Lower lobe of right lung (tissue), 2 donors: ENCODE measurements at places on chromosomes 2 and 18. TPM values are rescaled to one million over a fixed set of nuclear protein-coding genes. Genes with fewer than 3 reads are reported as not detected.

- H3K27me3 ChIP-seq: no peaks in the 10 kb centered on the region
- H3K4me1 ChIP-seq: peaks cover 17% of the 10 kb centered on the region
- no peak overlapping the region for H3K4me3 ChIP-seq
- H3K36me3 ChIP-seq: no peaks in the 10 kb centered on the region
- no peak for DNase-seq
Observed at GRCh38 chr2:36351736-36352349, 3.7 kb upstream of the CRIM1 start.

DNA sequence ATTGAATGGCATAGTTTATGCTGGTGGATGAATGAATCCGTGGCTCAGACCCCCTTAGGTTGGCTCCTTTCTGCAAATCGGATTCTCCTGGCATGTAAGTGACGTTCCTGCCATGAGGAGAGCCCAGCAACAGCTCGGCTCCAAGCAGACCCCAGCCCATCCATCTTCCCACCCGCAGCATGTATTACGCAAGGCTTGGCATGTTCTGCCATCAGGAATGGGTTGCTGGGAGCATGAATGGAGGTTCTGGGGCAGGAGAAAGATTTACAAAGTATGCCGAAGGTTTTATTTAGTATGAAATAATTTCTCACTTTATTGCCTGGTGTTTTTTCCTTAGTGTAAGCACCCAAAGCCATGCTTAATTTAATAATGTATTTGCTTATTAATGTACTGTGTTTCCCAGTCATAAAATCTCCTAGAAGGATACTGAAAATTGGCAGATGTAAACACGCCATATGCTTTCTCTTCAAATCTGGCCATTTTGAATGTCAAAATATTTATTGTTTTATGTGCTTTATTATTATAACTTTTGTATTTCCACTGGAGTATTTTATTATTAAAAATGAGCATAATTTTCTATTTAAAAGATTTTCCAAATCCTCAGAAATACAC lies 128.5 kb downstream of the ACKR3 start:
- H3K4me3 ChIP-seq: no peak overlapping the region
- H3K27ac ChIP-seq: no peak overlapping the region
- no peaks in the 10 kb centered on the region for H3K27me3 ChIP-seq
- no peaks in the 10 kb centered on the region for H3K36me3 ChIP-seq
- DNase-seq: no peak

DNA sequence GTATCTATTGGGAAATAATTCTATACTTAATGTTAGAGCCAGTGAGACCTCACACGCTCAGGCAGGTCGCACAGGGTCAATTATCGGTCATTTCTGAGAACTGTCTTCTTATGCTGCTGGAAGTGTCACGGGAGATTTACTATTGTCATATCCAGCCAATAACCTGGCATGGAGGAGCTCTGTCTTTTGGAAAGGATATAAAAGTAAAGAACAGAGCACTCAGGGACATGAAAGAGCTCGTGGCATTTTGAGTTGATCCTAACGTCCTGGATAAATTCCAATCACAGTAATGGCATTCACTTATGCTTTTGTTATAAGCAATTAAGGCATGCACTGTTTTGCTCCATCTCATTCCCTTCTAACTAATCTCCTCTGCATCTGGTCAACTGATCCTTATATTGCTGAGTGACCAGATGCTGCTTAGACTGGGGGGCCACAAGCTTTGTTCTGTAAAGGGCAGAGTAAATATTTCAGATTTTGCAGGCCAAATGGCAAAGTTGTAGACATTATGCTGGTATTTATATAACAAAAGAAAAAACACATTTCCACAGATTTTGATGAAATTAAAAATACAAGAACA lies 453.5 kb upstream of the SMIM21 start:
- no peak overlapping the region for H3K4me3 ChIP-seq
- DNase-seq: no peak
- H3K27ac ChIP-seq: no peak overlapping the region

DNA sequence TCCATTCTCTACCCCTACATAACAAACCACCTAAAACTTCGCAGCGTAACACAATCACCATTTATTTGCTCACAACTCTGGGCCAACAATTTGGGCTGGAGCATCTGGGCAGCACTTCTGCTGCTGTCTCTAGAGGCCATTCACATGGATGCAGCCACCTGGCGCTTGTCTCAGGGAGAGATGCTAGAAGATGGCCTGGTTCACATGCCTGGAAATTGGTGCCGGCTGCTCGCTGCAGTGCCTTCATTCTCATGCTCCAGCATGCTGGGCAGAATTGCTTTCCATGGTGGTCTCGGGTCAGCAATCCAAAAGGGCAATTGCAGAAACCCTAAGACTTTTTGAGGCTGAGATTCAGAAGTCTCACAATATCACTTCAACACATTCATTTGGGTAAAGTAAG lies 157.4 kb downstream of the SUCLG1 start:
- no peaks in the 10 kb centered on the region for H3K4me1 ChIP-seq
- no peak for DNase-seq
- no peaks in the 10 kb centered on the region for H3K36me3 ChIP-seq
- no peak overlapping the region for H3K27ac ChIP-seq
- no peak overlapping the region for H3K4me3 ChIP-seq

GRCh38 chr2:216698895-216699294 lies 3.5 kb upstream of the IGFBP5 start:
- no peak overlapping the region for H3K4me3 ChIP-seq
- no peaks in the 10 kb centered on the region for H3K36me3 ChIP-seq
- H3K27me3 ChIP-seq: peaks cover 18% of the 10 kb centered on the region
- DNase-seq: no peak

GPR148 gene
- not detected for total RNA-seq
